IMR-90 (cell line): ENCODE measurements at places on chromosomes 11 and 22. TPM values are rescaled to one million over a fixed set of nuclear protein-coding genes. Genes with fewer than 3 reads are reported as not detected.
A peak's percentile ranks its signal among the peaks of the same experiment; 100 is the strongest.

DNA sequence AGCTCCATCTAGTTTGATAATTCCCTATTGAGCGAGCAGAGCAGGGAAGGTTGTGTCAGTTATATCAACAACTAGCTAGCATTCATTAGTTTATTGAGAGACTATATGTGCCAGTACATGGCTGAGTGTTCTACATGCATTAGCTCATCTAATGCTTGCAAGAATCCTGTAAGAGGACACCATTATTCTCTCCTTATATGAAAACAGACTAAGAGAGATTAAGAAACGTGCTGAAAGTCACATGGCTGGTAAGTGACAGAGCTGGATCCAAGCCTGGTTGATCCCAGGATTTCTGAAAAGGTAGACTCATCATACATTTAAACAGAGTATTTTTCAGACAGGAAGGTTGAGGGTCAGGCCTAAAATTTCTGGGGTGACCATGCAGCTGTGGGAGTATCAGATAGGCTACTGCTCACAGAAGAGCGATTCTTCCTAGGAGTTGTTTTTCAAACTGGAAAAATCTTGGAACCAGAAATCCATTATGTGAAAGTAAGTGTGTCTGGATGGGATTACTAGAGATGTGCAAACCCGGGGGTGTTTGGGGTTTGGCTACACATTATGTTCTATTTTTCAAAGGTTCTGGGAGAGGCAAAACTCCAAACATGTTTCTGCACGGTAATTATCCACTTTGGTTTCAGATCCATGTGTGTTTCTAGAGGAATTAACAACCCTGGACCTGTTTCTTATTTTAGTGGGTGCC is 213.3 kb downstream of the FAM76B start:
- no peak for DNase-seq

- no peak for DNase-seq
Measured at GRCh38 chr11:61628662-61628970, 47.7 kb upstream of the SYT7 start.

Gene OR8D1
- not detected in 2 replicates for polyA plus RNA-seq

- no peak for DNase-seq
Measured at GRCh38 chr11:37026326-37026725, 428.3 kb upstream of the RAG2 start.

- DNase-seq, result peak; percentile 32
Measured at GRCh38 chr11:121741351-121741760, 288.6 kb upstream of the SORL1-AS1 start.

DNA sequence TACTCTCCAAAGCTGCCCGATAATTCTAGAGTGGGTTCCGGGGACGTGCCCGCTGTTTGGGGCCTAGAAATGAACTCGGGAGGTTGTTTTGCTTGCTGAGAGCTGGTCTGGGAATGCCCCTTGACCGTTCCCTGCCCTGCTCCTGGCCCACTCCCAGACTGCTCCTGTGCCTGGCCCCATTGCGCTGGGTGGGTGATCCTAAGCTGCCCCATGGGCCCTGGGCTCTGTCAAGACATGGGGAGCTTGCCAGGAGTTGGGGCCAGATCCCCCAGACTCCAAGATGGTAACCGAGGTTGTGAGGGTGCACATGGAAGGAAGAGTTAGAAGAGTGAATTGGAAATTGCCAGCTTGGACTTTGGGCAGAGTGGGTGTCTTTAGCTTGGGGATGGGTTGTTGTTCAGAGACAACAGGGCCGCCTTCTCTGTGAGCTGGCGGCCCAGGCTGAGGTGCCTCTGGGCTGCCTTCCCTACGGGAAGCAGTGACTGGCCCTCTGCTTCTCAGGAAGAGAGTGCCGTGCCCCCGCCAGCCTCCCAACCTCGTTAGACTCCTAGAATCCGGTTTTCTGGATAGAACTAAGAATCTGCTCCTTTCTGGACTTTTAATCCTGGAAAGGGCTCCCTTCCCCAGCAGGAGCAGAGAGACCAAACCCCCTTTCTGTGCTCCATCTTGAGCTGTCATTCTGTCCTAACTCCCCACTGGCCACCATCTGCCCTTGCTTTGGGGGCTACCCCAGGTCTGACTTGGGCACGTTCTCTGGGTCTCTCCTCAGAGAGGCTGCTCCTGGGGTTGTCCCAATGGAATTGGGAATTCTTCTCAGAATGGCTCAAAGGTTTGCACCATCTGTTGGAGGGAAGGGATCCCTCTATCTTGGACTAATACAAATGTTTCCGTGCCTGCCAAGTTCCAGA is 1.8 kb downstream of the ST3GAL4 start:
- no peak for DNase-seq

- no peak for DNase-seq
Measured at GRCh38 chr11:130992788-130993187, 76.5 kb upstream of the SNX19 start.

GRCh38 chr11:88363004-88363403 is 25.5 kb upstream of the CTSC start:
- DNase-seq, result no peak

Gene ARHGEF17
- 97.7 and 128 TPM in 2 replicates for polyA plus RNA-seq

DNA sequence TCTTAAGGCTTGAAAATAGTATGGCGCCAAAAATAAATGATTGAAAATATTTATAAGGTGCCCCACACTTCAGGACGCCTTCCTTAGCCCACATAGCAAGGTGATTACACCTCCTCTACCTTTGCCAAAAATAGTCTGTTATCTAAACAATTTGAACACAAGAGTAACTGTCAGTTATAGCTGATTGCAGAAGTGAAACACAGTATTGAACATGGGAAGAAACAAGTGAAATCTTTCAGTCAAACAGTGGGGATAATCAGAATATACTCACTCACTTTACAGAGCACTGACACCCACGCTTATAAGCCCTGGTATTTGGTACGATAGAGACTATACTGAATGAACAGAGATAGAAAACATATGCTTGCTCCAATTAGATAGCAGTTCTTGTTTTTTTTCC is 203.1 kb downstream of the RAB38 start:
- DNase-seq, result no peak

Gene FXYD2
- polyA plus RNA-seq, result 0.09 TPM in 1 of 2 replicates, not detected in the other

Gene CCDC15
- polyA plus RNA-seq, result 0.69 and 1.1 TPM in 2 replicates

DNA sequence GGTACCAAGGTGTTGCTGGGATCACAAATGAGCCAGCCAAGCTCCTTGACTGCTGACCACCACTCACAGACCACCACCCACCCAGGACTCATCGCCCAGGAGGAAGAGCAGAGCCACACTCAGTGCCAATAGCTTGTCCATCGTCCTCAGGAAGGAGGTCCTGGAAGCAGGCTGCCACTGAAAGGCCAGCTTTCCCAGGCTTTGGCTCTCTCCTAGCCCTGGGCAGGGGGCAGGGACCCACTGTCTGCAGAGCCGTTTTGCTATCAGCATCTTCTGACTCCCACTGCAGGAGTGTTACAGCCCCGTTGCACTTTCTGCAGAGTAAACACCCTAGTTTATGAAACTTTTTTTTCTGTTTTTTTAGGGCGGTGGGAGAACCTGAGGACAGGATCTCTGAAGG is 12.2 kb upstream of the ACRV1 start:
- no peak for DNase-seq

DNA sequence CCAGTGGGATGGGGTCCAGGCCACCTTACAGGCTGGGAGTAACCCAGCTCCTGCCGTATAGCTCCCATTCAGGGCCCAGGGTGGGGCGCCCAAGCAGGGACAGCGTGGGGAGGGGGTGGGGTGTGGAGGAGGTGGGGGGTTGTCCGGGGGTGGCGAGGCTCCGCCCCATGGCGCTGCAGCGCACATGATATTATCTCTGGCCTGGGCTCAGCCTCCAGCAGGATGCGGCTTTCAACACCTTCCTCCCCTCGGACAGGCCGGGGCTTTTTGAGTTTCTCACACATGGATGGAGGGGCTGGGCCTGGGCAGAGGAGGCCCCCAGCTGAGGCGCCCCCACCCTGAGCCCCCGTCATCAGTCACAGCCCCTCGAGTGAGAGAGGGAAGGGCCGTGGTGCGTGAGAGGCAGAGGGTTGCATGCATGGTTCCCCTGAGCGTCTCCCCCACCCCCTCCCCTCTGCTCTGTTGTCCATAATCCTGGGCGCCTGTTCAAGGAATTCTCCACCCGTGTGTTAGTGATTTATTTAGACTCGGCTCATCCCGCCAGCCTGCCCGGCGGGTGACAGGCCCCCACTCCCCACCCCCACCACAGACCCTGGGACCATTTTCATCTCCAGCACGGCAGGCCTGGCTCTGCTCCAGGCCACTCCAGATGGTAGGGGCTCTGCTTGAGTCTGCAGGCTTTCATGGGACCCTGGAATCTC is 44.9 kb downstream of the WNT11 start:
- no peak for DNase-seq

- no peak for DNase-seq
Measured at GRCh38 chr11:94823102-94823732, 55.1 kb downstream of the AMOTL1 start.

Gene TCN1
- not detected in 2 replicates for polyA plus RNA-seq

Gene KDM4D
- polyA plus RNA-seq, result 0.99 and 1.1 TPM in 2 replicates

Gene MAPK11
- 14.4 and 16.6 TPM in 2 replicates for polyA plus RNA-seq

GRCh38 chr11:113476553-113476952 is 1.4 kb upstream of the DRD2 start:
- DNase-seq, result no peak

Gene PRAME
- not detected in 2 replicates for polyA plus RNA-seq

DNA sequence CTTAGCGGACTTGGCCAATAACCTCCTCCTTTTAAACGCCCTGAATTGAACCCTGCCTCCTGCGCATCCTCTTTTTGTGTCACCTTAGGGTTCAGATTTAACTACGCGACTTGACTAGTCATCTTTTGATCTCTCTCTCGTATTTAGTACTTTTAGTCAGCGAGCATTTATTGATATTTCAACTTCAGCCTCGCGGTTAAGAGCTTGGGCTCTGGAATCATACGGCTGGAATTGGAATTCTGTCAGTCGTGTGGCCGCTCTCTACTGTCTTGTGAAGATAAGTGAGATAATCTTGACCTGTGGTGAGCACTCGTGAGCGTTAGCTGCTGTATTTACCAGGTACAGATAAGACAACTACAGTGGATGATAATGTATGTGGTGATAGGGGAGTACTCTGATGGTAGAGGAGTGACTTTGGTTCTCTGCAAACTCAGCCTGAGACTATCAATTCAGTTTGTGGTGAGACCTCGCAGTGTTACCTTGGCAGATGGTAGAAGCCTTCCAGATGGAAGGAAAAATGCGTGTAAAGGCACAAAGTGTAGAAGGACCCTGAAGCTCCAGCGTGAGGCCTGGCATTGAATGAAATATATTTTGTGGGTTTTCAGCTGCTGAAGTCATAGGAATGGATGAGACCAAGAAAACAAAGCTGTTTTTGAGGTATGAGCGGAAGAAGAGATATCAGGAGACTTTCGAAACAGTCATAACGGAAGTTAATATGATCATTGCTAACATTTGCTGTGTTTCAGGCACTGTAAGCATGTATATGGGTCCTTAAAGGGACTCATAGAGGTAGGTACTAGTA is 682 bp downstream of the ATM start:
- DNase-seq, result peak; percentile 22

DNA sequence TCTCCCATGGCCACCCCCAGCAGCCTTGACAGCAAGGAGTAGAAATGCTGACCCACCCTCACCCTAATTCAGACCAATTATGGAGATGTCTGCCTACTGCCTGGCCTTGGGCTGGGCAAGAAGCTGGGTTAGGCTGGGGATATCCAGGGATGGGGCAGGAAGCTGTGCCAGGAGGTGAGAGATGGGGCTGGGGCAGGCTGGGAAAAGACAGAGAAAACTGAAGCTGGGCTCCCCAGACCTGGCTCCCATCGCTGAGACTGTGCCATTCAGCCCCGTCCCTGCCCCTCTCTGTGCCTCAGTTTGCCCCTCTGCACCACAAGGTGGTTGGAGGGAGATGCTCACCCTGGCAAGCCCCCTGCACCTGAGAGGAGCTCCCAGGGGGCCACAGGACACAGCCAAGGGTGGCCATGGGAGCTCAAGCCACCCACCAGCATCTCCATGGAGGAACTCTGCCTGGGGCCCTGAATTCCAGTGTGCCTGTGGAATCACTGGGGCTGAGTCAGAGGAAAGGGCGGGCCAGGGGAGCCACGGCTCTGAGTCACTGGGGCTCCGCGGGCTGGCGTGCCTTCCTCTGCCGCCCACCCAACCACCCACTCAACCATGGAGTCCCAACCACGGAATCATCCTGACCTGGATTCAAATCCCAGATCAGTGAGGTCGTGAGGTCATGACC is 6.0 kb upstream of the CARD10 start:
- DNase-seq, result peak; percentile 84

GRCh38 chr11:2724653-2725367 is 25.0 kb upstream of the KCNQ1OT1 start:
- no peak for DNase-seq

Gene ARHGAP32
- 4.1 and 4.7 TPM in 2 replicates for polyA plus RNA-seq

Gene RIN1
- polyA plus RNA-seq, result 20.8 and 27.1 TPM in 2 replicates

DNA sequence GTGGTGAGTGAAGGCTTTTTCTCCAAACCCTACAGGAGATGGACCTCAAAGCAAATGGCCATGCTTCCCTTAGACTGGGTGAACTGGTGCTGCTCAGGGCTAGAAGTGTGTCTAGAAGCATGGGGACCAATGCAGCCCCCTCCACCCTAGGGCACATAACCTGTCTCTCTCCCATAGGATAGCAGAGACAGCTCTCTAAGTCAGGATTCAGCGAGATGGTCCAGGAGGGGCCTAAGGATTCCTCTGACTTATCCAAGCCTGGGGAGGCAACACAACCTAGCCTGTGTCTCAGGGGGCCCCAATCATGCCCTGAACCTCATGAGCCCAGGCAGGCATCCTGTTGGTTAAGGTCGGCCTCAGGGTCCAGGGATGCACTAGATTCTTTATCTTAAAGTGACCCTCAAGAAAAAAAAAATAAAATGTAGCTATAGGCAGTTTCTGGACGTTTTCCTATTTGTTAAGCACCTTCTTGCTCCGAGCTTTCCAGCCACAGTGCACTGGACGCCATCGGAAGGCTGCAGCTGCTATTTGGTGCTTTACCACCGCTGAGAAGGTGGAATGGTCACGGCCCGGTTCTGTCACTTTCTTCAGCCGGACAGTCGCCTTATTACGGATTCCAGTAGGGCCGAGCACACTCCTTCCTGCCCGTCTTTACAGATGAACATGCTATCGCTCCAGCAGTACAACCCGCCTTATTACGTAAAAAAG is 5.0 kb upstream of the CCND1 start:
- no peak for DNase-seq

Gene CARD18
- polyA plus RNA-seq, result not detected in 2 replicates

Gene SEPTIN3
- 0.14 and 0.15 TPM in 2 replicates for polyA plus RNA-seq

DNA sequence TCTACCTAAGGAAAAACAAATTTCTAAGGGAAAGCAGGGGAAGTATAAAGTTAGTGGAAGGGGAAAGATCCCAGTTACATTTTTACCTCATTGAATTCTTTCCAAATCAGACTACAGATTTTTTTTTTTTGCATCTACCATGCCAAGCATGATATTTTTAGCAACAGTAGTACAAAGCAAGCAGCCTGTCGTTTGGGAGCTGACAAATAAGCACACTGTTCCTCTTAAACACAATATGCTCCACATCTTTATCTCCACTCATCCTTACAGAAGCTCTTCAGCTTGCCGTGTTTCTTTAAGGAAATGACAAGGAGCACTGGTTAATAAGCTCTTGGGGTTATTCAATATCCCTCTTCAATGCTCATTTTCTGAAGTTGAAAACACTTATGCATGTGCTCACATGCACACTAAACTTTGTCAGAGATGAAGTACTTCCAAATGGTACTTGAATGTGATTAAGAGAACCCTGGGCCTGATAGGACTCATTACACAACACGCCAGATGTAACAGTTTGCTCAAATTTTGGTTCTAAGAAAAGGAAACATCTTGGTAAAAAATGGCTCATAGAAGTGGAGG is 53.8 kb downstream of the PAX6 start:
- no peak for DNase-seq

- DNase-seq, result no peak
Measured at GRCh38 chr11:126105022-126105747, 42.5 kb upstream of the CDON start.

Gene RASSF7
- polyA plus RNA-seq, result 18.5 and 24.2 TPM in 2 replicates

Gene CARD10
- polyA plus RNA-seq, result 18.4 and 19.8 TPM in 2 replicates

- no peak for DNase-seq
Measured at GRCh38 chr11:66454247-66454646, 12.5 kb upstream of the PELI3 start.

Gene CCDC157
- polyA plus RNA-seq, result 2.2 and 2.6 TPM in 2 replicates

Gene CHADL
- polyA plus RNA-seq, result 0.44 and 0.53 TPM in 2 replicates
